DND-41 (cell line): ENCODE measurements at places on chromosomes 4 and X.

- DNase-seq: no peak
Observed at GRCh38 chrX:49089553-49089952, 9.9 kb upstream of the WDR45 start.

- no peak for DNase-seq
Observed at GRCh38 chr4:77449171-77449570, 156.4 kb upstream of the CXCL13 start.

- DNase-seq: no peak
Observed at GRCh38 chrX:153744210-153745066, 19.6 kb upstream of the PLXNB3 start.

DNA sequence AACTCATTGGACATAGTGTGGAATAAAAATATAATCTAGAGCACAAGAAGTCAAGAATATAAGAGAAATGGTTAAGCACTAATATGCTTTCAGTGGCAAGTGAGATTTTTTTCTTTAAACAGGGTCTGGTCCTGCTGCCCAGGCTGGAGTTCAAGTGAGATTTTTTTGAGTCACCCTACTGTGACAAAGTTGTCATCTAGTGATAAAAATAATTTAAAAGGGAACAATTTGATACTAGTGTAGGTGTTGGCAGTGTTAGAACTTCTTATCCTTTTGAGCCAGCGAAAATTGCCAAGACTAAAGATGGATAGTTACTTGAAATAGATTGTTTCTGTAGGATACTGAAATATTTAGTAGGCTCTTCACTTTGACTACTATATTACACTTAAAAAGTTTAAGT is 67.9 kb upstream of the TECRL start:
- no peak for DNase-seq

DNA sequence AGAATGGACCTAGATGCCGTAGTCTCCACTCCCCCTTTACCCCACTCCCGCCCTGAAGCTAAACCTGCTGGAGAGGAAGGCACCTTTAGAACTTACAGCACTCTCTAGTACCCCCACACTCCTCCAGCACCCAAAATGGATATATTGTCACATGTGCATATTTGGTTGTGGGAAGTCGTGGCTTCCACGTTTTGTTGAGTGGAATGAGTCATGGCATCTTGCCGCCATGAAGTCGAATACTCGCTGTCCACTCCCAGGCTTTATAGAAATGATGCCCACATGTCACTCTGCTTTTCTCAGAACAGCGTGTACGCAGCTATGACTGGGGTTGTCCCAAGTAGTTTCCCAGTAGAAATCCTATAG is 545 bp downstream of the ABCE1 start:
- peak; percentile 48 for DNase-seq

- DNase-seq: peak; percentile 26
Observed at GRCh38 chr4:85370400-85371032, 104.4 kb upstream of the ARHGAP24 start.

DNA sequence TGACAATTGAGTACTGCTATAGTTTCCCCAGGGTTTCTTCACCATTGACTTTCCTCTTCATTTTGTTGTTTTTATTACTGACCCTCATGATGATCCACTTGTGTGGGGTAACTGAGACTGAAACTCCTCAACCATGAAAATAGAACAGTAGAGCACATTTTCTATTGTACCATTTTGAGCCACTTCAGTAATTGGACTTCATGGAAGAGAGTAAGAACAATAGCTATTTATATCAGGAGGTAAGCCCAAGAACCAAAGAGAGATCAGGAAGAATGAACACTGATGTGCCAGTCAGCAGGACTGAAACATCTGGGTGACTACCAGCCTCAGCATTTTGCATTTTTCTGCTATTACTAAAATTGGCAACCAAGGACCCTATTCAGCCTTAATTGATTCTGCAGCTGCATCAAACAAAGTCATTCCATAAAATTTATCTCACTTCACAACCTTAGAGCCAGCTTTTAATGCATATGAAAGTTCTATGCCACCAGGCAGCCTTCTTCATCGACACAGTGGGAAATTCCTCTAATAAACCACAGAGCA is 151.4 kb downstream of the BANK1 start:
- DNase-seq: no peak

DNA sequence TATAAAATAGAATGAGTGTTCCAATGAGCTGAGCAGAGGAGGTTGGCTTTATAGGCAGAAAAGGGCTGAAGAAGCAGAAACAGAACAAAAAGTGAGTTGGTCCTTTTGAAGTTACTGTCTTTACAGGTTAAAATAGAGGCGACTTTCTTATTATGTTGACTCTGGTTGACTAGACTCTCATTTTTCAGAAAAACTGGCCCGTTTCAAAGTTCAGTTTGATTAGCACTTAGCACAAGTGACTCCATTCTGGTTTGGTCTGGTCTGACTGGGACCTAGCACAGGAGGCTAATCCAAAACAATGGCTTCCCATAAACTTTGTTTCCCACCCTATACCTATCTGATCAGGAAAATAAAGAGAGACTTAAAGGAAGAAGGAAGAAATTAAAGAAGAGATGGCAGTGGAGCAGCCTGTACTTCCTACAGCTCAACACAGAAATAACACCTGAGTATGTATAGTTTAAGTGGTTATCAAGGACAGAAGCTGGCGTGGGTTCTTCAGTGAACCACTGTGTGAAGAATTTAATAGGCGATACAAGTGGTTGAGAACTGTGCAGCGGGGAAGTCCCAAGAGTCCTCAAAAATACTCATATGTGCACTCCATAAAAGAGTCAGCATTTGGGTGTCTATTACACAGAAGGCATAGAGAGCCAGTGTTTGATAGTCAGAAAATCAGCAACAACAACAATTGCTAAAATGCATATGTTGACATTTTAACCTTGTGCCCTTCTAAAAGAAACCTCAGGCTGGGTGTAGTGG is 554.8 kb upstream of the HTR2C start:
- DNase-seq: no peak

GRCh38 chr4:91963486-91963885 is 340.3 kb upstream of the GRID2 start:
- DNase-seq: no peak

DNA sequence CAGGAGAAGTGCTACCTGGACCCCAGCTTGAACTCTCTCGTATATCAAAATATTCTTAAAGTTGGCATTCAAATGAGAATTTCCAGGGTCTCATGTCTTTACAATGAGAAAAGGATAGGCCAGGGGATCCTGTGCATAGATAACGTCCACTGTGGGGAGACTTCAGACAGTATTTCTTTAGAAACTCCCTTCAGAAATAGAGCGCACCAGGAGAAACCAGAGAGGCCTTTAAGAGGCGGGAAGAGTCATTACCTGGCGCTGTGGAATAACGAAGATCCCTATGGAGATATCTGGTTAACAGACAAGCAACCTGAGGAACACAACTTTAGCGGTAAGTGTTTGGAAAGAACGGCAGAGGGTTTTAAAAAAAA is 600 bp downstream of the RADX start:
- no peak for DNase-seq

DNA sequence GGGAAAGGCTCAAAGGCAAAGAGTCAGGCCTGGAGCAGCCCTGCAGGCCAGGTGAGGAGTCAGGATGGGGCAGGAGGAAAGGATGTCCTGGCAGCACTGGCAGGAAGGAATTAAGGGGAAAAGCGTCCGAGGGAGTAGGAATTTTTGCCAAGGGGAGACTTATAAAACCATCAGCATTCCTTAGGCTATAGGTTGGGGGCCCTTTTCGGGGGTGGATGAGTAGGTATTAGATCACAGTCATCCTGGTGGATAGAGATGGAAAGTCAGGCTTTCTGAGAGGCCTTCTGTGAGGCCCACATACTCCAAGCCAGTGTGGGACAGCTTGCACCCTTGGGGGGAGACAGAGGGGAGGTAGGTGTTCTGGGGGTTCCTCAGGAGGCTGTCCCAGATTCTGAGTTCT is 12.3 kb downstream of the STARD8 start:
- no peak for DNase-seq

GRCh38 chrX:132480581-132481203 is 8.1 kb downstream of the MBNL3 start:
- DNase-seq: peak; percentile 70

DNA sequence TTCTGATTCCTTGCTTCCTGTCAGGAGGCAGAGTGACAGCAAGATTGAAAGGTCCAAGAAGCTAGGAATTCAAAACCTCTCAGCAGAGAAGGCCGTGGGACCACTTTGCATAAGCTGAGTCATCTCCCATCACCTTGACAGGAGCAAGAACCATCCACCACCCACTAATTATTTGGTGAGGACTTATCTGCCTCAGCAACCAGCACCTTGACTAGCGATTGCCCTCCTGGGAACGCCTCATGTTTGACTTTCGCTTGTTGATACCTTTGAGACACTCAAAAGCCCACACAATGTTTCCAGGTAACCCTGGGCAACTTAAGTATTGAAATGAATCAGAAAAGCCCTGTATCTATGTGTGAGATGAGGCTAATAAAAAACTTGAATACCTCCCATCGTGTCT is 233.5 kb upstream of the GYPA start:
- no peak for DNase-seq
